Activated T-cell treated with anti-CD3 and anti-CD28 coated beads, Interleukin-2, amount 50 U/mL, for 24 hours (primary cell): ENCODE measurements at places on chromosomes 5 and 9.
A peak's percentile ranks its signal among the peaks of the same experiment; 100 is the strongest.

GRCh38 chr9:33852216-33852826 is 35.4 kb downstream of the UBE2R2 start:
- peak; percentile 50 for DNase-seq

DNA sequence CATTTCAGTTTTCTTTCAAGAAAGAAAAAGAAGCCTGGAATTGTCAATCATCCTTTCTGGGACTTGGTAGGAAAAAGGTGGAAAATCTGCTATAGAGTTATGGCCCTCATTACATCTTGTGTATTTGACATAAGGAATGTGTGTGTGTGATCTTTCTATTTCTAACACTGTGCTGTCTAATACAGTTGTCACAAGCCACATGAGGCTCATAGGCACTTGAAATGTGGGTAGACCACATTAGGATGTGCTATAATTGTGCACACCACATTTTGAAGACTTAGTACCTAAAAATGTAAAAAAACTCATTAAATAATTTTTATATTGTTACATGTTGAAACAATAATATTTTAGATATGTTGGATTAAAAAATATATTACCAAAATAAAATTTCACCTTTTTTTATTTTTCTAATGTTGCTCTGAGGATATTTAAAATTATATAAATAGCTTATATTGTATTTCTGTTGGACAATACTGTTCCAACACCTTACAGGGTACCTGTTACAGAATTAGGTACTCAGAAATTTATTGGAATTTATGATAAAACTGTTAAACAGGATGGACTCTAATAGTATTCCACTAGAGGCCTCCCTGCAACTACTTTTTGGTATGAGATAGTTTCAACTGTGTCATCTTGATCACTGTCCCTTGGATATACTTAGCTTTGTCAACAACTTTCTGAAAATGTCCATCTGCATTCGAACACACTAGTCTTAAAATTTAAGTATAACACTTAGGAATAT is 18.4 kb downstream of the MSANTD3 start:
- DNase-seq = no peak

GRCh38 chr5:140242099-140242498 is 60.8 kb downstream of the PFDN1 start:
- no peak for DNase-seq

DNA sequence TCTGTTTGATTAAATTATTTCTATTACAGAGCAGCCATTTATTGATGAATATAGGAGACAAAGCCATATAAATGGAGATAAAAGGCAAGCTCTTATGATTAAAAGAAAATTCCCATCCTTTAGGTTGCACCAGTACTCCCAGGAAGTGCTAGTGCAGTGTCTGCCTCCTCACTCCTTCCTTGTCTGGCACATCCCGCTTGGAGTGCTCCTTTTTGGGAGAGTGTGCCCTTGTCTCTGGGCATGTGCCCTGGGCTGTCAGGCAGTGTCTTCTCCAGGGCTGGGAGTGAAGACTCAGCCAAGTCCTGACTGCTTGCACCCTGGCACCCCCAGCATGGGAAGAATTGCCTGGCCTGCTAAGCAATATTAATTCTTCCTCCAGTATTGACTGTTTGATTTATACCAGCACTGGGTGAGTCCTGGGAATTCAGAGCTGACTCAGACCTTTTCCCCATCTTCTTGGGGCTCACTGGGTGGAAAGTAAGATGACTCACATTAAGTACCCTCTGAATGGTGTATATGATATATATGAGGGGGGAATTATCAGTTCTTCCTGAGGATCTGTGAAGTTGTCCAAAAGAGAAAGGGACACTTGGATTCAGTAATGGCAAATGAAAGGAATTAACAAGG is 62.1 kb downstream of the ZSWIM6 start:
- DNase-seq = no peak

DNA sequence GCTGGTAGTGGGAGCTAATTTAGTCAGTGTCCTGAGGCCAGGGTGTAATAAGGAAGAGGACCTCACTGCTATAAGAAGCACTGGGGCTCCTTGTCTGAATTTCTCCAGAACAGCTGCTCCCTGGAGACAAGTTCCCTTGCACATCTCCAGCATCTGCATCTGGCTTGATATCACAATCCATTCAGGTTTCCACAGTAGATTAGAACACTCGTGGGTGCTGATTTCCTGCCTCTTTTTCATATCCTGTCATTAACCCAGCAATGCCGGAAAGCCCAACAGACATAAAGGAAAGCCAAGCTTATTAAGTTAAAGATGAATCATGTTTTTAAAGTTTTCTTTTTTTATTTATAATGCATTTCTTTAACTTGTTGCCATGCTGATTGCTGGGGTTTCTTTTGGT is 232.3 kb upstream of the WWC1 start:
- DNase-seq = no peak
